ENCODE measurements at places on chromosomes 11 and 22.

- no peak for DNase-seq
These were observed 6.0 kb downstream of the RNF169 start for GRCh38 chr11:74754507-74755252.

GRCh38 chr11:75158696-75159150 lies 7.8 kb downstream of the SLCO2B1 start:
- no peak for DNase-seq

- no peak for DNase-seq
These were observed 45.3 kb downstream of the GDPD5 start for GRCh38 chr11:75480185-75481175.

DNA sequence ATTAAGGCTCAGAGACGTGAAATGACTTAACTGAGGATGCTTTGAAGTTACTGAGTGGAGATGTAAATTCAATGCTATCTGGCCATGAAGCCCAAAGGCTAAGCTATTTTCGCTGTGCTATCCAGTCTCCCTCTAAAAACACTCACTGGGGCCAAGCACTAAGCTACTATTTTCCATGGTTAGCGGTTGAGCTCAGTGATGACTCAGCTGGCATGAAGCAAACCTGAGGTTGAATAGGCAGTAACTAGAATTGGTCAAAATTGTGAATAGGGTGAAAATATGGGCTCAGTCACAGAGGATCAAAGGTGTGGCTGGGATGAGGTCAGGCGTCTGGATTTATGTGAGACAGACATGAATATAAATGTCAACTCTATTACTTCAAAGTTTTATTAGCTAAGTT lies 564.2 kb upstream of the KIRREL3 start:
- no peak for DNase-seq

DNA sequence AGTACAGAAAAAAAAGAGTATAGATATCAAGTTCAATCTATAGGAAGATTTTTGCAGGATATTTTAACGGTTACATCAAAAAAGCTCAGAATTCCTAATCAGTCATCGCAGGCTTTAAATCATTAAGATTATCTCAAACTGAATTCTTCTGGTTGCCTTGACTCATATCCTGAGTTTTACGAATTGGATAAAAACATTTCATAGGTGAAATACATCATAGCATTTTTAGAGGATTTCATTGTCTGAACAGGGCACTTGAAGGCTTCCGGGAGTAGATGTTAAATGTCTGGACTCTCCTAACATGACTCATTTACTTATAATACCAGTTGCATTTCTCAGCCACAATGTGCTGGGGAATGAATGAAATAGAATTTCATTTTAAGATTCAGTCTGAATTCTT lies 2216.6 kb upstream of the RAG2 start:
- no peak for DNase-seq

DNA sequence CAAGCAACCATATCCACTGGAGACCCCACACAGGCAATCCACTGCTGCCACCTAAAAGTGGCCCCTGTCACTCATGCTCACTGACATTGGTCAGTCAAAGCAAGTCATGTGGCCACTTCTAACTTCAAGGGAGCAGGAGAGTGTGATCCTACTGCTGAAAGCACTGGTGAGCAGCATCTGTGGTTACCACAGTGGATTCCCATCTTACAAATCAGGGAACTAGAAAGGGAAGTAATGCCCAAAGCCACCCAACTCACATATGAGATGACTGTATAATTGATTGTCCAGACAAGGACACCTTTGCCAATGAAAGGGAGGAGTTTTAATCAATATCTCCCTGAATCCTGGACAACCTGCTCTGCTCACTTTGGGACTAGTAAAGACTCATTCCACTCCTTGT lies 17.7 kb downstream of the RCN1 start:
- no peak for DNase-seq

- no peak for DNase-seq
These were observed 13.7 kb upstream of the MPEG1 start for GRCh38 chr11:59226396-59226795.

GRCh38 chr11:3163241-3163981 lies 1.7 kb downstream of the OSBPL5 start:
- DNase-seq: peak; percentile 33

DNA sequence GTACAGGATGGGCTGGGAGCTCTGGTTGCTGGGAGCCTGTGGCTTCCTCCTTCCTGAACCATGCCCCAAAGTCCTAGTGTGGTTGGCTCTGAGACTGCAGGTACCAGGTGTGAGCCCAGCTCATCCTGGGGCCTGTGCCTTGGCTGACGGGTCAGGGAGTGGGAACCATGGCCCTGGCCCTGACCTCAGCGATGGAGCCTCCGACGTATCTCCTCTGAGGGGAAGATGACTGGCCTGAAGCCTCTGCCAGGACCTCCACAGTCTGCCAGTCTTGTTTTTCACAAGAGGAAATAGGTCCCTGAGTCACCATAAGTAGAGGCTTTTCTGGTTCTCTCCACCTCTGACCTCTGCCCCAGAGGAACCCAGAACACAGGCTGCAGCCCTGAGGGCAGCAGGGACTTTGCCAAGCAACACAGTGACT lies 3.4 kb downstream of the RCE1 start:
- peak; percentile 18 for DNase-seq

DNA sequence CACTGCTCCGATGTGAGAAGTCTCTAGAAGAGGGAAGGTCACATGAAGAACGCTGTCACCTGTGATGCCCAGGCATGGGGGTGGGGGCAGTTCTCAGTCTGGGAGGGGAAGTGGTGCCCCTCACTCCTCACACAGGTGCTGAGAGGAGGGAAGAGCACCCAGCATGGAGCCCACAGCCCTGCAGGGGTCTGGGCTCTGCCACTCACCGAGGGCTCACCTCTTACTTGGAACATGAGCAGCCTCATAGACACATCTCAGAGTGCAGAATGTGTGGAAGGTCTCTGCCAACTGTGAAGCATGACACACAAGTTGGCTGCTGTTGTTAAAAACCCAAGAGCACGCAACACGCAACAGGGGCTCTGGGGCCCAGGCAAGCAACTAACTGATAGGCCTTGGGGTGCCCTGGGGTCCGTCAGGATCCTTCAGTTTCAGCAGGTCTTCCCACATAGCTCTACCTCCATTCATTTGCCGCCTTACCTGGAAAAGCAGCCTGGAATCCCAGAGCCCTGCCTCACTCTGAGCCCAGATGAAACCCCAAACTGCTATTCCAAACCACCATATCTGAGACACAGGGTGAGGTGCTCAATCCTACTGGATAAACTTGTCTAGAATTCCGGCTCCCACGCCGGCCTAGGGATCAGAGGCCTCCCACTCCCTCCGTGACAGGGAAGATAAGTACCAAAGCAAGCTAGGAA lies 17.5 kb upstream of the TMPRSS4 start:
- DNase-seq: no peak

DNA sequence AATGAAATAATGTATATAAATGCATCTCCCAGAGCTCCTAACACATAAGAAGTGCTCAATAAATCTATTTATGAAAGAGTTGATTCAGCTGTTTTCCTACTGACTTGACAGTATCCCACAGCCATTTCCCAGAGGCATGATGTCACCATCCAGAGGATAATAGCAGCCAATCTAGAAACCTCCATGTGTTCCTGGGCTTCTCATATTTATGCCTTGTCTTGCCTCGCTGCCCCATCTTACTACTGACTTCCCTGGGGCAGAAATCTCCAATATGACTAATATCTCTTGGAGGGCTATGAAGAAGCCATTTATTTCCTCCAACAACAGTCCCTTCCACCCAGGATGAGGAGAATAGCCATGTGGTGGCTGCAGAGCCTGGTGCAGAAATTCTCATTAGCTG lies 115.4 kb upstream of the NAV2 start:
- no peak for DNase-seq

GRCh38 chr22:43567691-43568324 lies 156.0 kb downstream of the MPPED1 start:
- no peak for DNase-seq

- no peak for DNase-seq
These were observed 32.1 kb downstream of the SNU13 start for GRCh38 chr22:41656556-41656955.

- DNase-seq: no peak
These were observed 193.5 kb downstream of the NAV2 start for GRCh38 chr11:19906126-19906525.

GRCh38 chr22:40289991-40290459 lies 56.3 kb upstream of the ADSL start:
- DNase-seq: no peak

DNA sequence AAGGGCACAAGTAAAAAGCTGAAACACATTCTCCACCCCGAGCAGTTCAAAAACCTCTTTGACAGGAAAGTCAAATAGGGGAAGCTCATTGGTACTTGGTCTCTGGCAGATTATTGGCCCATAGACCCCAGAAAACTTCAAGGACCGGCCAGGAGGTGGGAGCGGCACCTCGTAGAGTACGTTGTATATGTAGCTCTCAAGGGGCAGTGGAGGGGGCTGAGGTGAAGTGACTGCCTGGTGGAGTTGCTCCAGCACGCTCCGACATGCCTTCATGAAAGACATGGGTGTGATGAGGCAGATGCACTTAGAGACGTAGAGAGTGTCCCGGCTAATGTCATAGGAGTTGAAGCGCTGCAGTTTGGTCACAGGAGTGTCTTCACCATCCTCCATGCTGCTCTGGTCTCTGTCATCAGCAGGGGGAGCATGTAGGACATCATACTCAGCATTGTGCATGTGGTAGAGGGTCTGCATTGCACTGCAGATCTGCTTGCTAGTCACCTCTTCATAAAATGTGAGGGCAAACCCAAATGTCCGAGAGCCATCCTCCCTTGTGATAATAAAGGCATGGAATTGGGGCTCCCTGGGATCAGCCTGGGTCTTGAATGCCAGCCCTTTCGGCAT lies 61.3 kb downstream of the DENND5A start:
- DNase-seq: no peak

DNA sequence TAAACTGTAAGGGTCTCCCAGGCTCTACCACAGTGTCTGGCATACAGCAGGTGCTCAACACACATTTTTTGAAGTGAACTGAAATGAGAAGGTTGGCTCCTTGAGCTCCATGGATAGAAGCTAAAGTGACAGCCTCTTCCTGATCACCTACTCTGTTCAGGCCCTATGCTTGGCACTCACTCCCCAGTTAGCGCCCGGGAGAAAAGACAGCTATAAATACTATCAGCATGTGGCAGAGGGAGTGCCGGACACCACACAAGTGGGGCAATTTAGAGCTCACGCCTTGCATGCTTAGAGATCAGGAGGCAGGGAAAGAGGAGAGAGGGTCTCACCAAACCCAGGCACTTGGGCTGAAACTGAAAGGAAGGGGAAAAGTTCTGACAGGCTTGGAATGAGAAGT lies 195.5 kb downstream of the BUD13 start:
- DNase-seq: no peak

DNA sequence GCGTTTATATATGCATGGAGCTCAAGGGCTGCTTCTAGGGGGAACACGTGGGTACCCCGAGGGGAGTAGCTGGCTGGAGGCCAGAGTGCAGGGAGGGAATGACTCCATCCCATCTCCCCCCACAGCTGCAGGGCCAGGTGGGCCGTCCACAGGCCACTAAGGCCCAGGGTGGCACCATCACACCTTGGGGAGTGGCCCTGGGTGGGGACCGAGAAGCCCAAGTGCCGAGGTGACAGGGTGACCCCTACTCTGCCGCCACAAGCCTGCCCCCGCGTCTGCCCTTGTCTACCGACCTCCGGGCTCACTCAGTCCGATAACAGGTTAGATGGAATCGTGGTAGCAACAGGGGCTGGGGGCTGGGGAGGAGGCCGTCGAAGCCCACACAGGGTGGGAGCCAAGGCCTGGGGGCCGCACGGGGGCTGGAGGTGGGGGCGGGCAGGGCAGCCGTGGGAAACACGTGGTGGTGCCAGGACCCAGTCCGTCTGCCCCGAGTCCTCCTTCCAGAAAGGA lies 125.7 kb downstream of the KCNQ1OT1 start:
- peak; percentile 13 for DNase-seq

DNA sequence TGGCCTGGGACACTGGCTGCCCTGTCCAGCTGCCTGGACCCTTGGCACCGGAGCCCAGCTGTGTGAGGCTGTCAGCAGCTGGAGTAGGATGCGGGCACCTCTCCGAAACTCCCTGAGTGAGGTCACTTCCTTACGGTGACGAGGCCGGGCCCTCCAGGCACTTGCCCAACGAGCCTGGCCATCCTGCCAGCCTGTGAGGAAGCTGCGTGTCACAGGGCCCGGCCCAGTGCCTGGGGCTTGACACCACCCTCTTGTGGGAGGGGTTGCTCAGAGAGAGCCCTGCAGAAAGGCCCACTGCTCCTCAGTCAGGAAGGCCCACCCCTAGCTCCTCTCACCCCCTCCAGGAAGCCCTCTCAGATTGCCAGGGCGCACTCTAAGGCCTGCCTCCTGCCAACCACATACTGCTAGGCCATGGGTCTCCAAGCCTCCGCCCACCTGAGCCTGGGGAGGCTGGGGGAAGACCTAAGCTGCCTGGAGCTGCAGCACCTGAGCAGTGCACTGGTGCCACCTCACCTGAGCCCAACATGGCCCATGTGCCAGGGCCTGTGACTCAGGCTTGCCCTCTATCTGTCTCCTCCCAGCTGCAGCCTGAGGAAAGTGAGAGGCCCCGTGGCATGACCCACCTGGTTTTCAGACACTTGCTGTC lies 4.3 kb upstream of the PHLDA2 start:
- DNase-seq: no peak

- no peak for DNase-seq
These were observed 20.1 kb upstream of the MRGPRX2 start for GRCh38 chr11:19080579-19080993.

DNA sequence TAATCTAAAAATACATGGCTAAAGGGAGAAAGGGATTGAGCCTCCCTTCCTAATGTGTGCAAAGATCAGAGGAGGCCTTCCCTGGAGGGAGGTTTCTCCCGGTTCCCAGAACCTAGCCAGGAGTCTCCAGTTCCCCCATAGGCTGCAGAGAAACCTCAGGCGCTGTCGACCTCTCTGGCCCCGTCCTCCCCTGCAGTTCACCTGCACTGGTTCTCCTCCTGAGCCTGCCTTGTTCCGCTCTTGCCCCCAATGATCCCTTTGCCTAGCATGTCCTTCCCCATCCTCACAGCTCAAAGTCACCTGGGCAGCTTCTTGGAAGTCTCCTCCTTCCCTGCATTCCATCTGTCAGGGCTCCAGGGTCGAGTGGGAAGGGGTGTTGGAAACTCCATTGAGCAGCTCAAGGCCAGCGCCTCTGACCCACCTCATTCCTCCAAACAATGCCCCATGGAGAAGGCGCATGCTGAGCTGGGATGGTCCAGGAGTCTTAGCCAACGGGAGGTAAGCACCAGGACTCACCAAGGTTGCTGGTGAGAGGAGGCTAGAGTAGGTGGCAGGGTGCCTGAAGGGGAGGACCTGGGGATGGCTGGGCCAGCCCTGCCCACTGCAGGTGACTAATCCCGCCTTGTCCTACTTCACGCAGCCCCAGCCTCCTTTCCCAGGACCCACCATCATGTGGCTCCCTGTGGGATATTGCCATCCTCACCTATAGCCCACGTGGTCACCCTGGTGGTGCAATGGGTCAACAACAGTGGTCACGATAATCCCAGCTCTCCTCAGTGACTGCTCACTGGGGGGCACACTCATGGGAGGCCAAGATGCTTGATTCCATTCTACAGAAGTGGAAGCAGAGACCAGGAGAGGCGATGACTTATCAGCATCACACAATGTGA lies 15.4 kb downstream of the RSPH14 start:
- DNase-seq: no peak
